ENCODE measurements at places on chromosomes 5 and 9. TPM values are rescaled to one million over a fixed set of nuclear protein-coding genes. Genes with fewer than 3 reads are reported as not detected.

SPINK1 gene
- total RNA-seq: not detected

PCDHGA8 gene
- total RNA-seq: not detected

ISL1 gene
- total RNA-seq: not detected

PGM5 gene
- not detected for total RNA-seq

PLAC8L1 gene
- 0.50 TPM for total RNA-seq

Data from activated CD4-positive, alpha-beta memory T cell treated with anti-CD3 and anti-CD28 coated beads, Interleukin-2, amount 10 ng/mL, durations not matched to agents 7 days and 5 days (primary cell).